ENCODE measurements at places on chromosomes 4 and X.

- DNase-seq = no peak
These were observed 130.0 kb upstream of the STX18 start for GRCh38 chr4:4671774-4672349.

- DNase-seq = no peak
These were observed 282.7 kb downstream of the PPP3CA start for GRCh38 chr4:101064541-101065180.

DNA sequence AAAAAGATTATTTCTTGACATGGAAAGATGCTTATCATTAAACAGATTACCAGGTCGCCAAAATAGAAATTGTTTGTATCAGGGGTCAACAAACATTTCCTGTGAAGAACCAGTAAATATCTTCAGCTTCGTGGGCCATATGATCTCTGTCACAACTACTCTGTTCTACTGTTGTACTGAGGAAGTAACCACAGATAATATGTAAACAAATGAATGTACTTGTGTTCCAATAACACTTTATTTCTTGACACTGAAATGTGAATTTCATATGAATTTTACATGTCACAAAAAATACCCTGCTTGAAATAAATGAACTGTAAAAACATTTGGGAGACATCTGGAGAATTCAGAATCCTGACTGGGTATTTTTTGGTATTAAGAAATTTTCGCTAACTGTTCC is 4.7 kb upstream of the FHL1 start:
- no peak for DNase-seq

DNA sequence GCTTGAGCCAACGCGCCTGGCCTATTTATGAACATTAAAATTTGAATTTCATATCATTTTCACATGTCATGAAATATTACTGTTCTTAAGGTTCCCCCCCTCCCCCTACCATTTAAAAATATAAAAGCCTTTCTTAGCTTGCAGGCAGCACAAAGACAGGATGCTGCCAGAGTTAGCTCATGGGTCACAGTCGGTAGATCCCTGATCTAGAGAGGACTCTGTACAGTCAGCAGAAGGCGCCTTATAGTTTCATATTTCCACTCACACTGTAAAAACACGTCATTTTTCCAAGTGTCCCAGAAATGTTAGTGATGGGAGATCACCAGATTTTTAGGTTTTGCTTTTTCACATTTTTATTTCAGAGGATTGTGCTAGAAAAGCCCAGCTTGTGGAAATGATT is 12.2 kb downstream of the NOCT start:
- DNase-seq = no peak

DNA sequence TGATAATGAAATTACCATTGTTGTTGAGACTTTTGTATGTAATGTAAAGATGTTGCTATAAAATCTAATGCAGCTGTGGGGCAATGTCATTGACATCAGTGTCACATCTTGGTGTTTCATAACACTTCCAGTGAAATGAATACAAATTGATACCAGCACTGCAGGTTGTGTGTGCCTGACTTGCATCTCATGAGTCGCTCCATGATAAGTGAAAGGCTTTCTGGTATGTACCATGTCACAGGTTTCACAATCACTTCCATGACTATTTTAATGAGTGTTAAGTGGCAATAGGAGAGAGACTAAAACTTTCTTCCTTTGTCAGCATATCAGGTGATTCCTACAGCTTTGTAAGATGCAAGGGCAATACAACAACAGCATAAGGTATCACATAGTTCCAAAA is 94.4 kb downstream of the ABCB7 start:
- DNase-seq = no peak

- no peak for DNase-seq
These were observed 2085.4 kb downstream of the ARAP2 start for GRCh38 chr4:34158878-34159277.

DNA sequence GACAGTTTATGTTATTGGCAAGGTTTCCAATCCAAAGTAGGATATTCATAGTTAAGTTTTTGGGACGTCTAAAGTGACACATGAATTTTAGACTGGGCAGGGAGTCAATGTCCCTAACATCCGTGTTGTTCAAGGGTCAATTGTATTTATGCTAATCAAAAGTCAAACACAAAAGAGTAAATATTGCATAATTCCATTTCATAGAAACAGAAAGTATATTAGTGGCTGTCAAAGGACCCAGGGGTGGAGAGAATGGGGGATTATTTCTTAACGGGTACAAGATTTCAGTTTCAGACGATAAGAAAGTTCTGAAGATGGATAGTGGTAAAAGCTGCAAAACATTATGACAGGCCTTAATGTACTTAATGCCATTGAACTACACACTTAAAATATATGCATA is 971.8 kb upstream of the AGA start:
- no peak for DNase-seq

GRCh38 chr4:99264927-99265326 is 25.9 kb downstream of the ADH1A start:
- no peak for DNase-seq

DNA sequence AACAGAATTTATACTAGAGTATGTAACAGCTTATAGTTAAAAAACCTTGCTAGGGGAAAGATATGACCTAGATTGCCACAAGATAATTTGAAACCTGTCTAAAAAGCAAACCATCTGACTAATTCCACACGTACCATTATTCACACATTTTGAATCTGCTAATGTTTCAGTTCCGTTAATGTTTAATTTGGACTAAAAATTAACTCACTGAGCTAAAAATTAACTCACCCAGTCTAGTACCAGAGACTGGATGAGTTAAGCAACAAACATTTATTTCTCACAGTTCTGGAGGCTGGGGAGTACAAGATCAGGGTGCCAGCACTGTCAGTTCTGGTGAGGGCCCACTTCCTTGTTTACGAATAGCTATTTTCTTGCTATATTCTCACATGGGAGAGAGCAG is 231.5 kb upstream of the DIAPH2 start:
- DNase-seq = no peak

DNA sequence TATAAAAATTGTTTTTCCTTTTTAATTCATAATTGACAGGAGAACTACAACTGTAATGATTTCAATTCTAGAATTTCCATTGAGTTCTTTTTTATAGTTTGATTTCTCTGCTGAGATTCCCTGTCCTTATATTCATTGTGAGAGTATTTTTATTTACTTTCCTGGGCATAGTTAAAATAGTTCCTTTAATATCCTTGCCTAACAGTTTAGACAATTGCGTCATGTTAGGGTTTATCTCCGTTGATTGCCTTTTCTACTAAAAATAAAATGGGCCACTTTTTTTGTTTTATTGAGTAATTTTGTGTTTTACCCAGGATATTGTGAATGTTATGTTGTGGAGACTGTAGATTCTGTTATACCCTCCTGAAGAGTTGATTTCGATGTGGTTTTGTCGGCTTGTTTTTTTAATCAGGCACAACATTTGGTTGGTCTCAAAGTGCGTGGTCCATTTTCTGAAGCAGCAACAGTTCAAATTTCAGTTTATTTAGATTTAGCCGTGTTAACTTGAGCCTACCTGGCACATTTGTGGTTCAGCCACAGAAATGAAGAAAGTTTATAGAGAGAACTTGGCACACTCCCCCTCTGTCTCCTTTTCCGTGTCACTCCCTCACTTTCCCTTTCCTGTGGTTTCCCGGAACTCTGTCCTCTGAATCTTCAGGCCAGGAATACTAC is 16.0 kb upstream of the PRRG1 start:
- DNase-seq = no peak

DNA sequence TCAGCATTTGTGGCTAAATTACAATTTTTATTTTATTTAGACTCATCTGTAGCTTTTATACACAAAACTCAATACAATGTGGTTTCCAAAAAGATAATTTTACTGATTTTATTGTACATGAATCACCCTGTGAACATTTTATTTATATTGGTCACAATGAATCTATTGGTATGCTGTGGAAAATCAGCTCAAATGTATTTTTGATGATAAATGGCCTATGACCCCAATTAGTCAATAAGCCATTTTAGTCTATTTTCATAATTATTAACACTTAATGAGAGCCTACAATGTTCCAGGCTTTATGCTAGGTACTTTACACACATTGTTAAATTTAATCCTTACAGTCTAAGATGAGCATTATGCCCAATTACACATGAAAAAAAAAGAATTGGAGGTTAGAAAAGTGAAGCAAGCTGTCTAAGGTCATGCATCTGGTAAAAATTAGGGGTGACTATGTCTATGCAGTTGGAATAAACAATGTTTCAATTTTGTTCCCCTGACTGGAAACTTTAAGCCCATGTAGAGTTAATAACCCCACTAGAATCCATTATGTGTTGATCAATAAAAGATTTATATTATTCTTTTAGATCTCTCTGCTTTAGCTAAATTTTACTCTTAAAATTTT is 344.7 kb downstream of the PABPC4L start:
- no peak for DNase-seq

DNA sequence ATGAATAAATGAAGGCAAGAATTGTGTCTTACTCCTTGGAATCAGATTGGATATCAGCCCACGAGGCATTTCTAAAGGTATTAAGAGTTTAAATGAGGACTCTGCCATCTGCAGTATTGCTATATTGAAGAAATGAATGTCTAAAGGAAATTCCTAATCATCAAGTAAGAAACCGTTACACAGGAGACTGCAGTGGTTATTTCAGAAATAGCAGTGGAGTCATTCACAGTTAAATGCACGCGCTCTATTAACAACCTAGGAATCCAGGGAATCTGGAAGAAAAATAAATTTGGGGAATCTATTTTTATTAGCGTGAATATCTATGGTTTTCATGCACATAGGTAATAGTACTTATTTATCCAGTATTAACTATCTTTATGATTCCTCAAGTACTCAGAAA is 334.2 kb downstream of the TENM3 start:
- no peak for DNase-seq

- no peak for DNase-seq
These were observed 1.9 kb downstream of the DHRSX start for GRCh38 chrX:2498781-2499302.

GRCh38 chr4:44186096-44186849 is 262.3 kb downstream of the KCTD8 start:
- no peak for DNase-seq

GRCh38 chrX:68681443-68681941 is 34.0 kb downstream of the STARD8 start:
- no peak for DNase-seq

DNA sequence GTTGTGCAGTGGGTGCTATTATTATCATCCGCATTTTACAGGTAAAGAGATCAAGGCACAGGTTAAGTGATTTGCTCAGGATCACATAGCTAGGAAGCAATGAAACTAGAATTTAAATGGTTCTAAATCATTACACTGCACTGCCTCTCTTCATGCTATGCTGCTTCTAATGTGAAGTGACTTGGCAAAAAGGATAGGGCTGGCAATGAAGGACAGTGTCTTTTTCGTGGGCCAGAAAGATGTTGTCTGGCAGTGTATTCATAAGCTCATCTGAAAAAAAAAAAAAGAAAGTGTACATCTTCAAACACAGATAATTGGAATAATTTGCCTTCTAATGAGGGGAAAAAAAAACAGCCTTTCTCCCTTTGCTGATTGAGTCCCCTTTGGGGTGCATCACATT is 132.2 kb upstream of the FUNDC1 start:
- no peak for DNase-seq

DNA sequence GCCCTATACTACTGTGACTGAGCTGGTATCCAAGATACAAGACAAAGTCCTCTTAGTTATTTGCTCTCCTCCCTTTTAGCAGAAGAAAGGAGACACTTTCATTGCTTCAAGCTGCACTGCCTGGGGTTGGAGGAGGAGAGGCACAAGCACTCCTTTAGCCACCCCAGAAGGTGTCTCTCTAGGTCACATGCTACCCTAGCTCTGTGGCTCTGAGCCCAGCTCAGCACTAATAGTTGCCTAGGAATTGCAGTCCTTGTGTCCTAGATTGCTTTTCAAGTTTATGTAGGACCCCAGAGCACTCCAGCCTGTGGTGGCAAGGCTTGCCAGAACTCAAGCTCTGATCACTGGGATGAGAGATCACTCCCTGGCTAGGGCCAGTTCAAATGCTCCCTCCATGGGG is 24.4 kb upstream of the LHFPL1 start:
- DNase-seq = no peak

DNA sequence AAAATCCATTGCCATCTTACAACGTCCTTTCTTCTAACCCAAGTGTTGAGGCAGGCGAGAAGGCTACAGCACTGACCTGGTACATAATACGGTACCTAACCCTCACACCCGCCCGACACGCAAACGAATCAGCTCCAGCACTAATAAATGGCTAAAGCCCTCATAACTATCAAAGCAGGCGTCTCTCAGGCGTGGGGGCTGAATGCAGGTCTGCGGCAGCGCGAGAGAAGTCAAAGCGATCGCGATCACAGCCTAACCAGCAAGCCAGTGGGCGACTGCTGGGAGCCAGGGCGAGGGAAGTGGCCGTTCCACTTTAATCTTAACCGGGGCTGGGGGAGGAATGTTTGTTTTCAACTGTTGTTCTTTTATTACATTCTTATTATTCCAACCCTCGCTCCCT is 1.5 kb downstream of the CDX4 start:
- DNase-seq = no peak

- DNase-seq = no peak
These were observed 85.2 kb downstream of the HS3ST1 start for GRCh38 chr4:11343536-11343935.

DNA sequence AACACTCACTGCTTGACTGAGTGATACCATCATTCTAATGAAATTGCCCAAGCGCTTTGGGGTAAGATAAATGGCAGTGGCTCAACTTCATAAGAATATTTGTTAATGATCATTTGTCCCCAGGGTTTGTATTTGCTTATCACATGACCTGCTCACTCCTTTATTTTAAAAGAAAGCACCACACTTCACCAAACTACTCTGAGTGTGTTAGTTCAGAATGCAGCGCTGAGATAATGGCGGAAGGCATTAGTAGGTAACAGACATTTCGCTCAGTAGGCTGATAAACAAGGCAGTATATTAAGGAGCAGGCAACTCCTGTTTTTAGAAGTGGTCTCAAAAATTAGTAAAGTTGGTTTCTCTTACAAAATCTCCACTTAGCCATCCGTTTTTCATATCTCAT is 1.6 kb downstream of the SNX25 start:
- no peak for DNase-seq

GRCh38 chr4:39812500-39812899 is 114.6 kb downstream of the UBE2K start:
- DNase-seq = no peak

- no peak for DNase-seq
These were observed 5.7 kb upstream of the SERTM2 start for GRCh38 chrX:111505783-111506182.

All from substantia nigra (tissue), 51 donors.